ENCODE measurements at places on chromosomes 7 and 10.

DNA sequence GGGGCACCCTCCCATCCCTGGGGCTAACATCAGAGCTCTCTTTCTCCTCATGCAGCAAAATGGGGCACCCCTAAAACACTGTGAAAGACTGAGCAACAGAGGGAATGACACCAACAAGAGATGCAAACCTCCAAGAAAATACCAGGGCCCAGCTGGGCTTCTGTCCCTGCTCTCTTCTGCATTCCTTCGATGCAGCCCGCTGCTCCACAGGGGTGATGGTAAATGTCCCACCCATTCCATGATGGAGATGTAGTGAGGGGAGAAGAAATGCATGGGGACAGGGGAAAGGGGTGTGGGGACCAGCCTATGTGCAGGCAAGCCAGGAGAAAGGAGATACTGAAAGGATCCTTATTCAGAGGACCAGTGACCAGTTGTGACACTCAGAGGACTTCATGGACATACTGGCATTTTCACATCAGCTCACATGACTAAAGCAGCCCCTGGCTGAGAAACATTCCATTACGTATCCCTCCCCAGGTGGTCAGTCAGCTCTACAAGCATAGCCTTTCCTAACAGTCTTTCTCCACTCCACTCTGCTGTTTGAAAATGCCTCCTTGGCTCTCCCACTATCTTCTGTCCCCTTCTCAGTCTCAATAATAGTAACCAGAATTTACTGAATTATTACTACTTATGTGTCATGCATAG is 13.3 kb downstream of the SORBS1 start:
- no peak for DNase-seq

GRCh38 chr10:16505161-16505560 is 16.5 kb downstream of the C1QL3 start:
- DNase-seq = no peak

- no peak for DNase-seq
Measured at GRCh38 chr10:94403380-94404213, 1.3 kb downstream of the TBC1D12 start.

DNA sequence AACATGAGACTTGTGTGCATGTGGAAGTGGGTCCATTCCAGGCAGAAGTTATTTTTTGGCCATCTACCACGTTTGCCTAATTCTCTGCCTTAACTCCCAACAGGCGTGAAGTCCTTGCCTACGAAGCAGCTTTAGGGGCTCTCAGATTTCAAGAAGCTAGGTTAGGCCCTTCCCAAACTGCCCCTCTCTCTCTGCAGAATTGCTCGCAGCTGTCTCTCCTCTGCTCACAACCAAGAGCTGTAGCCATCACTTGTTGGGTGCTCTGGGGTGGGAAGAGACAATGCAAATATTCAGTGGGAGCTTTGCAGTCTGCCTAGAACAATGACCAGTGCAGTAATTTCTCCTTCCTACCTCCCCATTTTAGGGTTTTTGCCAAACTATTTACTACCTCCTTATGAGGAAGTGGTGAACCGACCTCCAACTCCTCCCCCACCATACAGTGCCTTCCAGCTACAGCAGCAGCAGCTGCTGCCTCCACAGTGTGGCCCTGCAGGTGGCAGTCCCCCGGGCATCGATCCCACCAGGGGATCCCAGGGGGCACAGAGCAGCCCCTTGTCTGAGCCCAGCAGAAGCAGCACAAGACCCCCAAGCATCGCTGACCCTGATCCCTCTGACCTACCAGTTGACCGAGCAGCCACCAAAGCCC is 24.9 kb downstream of the CYP17A1 start:
- no peak for DNase-seq

DNA sequence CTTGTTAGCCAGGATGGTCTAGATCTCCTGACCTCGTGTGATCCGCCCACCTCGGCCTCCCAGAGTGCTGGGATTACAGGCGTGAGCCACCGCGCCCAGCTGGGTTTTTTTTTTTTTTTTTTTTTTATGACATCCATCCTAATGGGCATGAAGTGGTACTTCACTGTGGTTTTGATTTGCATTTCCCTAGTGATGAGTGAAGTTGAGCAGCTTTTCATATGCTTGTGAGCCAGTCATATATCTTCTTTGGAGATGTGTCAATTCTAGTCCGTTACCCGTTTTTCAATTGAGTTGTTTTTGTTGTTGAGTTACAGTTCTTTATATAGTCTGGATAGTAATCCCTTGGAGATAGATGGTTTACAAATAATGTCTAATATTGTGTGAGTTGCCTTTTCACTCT is 127.7 kb downstream of the SMURF1 start:
- DNase-seq = no peak

- no peak for DNase-seq
Measured at GRCh38 chr7:151514461-151515275, 5.0 kb downstream of the RHEB start.

GRCh38 chr7:130112093-130112492 is 41.8 kb downstream of the KLHDC10 start:
- DNase-seq = no peak

DNA sequence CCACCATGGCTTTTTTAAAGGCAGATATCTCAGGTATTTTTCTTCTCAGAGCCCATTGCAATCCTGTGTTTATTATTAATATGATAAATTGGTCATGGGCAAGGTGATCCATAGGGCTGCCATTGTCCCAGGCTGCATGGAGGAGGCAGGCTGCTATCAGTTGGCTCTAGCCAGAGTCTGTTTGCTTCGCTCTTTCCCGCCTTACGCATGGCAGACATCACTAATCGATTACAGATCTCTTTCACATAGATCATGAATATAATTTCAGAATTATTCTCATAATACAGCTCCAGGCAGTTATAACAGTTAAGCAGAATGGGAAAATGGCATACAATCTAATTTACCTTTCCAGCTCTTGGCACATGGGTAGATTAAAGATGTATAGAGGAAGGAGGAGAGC is 30.4 kb upstream of the HABP2 start:
- DNase-seq = no peak

GRCh38 chr7:97819161-97819560 is 53.0 kb downstream of the ASNS start:
- no peak for DNase-seq

GRCh38 chr10:316390-316789 is 181.1 kb downstream of the ZMYND11 start:
- no peak for DNase-seq
